NCI-H82 (cell line): ENCODE measurements at places on chromosomes 12 and 14.

DNA sequence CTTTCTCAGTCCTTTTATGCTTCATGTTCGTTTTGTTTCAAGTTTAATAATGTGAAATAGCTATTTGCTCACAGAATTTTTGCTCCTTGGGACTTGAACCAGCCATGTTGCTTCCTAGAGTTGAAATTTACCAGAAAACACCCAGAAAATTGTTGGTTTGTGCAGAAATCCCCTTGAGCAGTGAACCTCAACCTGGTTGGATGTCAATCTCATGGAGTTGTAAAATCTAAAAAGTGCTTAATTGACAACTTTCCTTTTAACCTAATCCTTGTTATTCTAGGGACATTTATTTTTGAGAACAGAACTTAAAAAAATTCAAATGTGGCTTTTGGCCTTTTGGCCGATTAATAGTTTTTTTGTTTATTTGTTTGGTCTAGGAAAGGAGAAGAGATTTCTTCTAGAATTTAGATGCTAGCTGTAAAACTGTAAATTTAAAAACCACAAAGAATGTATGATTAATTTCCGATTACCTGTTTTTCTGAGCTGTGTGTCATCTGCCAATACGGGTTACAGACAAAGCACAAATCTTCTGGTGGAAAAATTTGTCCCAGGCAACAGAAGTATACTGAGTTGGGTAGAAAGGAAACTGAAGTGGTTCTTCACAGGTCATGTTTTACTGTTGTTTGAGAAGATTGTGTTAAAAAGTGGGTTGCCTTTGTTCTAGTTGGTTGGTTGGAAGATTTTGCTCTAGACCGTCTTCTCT lies 154.4 kb downstream of the FUT8 start:
- DNase-seq, result no peak

GRCh38 chr12:118052324-118053070 lies 8.5 kb downstream of the WSB2 start:
- DNase-seq, result no peak

DNA sequence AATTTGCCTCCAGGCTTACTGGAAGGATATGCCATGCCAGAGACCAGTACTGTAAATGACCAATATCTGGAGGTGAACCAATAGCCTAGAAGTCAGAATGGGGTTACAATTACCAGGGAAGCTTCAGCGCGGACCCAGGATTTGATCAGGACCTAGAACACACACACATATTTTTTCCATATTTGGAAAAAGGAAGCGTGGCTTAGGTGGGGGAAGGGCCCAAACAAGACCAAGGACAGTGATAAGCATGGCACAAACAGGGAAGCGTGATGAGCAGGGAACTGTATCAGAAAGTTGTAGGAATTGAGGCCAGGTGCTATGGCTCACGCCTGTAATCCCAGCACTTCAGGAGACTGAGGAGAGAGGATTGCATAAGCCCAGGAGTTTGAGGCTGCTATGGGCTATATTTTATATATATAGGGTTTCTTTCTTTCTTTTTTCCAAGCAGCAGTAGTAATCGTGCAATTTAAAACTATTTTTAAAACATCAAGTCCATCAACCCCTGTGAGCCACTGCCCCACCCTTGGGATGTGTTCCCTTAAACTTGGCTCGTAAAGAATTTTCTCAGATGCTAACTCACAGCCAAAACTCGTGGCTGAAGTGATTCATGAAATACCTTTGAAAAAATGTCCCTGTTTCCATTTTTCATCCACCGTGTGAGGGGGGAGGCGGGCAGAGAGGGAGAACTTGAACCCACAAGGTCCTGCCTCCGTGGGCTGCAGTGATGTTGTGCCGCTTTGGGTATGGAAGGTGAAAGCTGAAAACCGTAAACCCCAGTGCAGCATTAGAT lies 16.7 kb downstream of the HRK start:
- no peak for DNase-seq

DNA sequence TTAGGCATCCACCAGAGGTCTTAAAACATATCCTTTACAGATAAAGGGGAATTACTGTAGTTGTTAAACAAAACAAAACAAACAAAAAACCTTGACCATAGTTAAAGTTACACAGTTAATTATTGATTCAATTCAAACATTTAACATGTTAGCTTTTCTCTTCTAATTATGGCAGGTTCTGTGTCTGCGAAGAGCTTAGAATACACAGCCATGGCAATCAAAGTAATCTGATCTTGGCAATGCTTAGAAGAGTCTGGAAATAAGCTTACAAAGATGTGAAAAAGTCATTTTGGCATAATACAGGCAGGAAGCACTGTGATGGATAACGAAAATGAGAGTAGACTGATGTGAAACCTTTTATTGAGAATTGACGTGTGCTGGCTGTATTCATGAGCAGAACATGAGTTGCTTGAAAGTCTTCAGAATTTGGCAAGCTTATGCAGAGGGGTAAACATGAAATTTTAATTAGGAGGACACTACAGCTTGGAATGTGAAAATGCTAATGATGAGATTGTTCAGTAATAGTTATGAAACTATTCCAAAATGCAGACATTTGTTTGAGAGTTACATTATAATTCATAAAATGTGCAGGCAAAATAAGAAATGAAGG lies 629.6 kb downstream of the FSCB start:
- DNase-seq, result no peak

DNA sequence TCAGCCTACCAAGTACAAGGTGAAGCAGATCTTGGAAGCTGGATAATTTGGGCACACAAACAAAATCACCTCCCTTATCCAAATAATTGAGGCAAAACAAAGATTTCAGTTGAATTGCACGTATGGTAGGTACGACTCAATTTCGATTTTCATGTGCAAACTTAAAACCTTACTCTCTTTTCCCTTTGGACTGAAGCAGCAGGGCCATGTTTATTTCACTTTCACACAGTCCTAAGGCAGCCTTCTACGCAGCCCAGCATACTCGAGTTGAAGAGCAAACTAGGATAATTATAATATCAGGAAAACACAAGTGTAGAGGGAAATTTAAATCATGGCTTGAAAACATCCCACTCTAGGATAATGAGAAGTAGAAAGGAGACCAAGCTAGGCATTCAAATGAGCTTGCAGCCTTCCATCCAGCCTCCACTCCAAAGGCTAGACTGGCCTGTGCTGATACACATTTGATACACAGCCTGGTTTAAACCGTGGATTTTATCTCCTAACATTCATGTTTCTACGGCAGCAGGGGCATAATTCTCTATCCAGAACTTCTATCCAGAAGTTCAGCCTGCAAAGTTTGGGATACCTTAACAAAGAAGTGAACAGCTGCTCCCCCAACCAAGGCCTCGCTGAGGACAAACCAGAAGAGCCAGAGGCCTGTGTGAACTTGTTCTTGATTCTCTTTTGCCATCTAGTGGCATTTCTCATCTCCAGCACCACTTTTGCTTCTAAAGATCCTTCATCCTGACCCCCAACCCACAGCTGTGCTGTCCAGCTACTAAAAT lies 2.4 kb upstream of the RNASE7 start:
- peak; percentile 80 for DNase-seq

- DNase-seq, result no peak
These were observed 170.6 kb upstream of the MDGA2 start for GRCh38 chr14:47846008-47846407.

DNA sequence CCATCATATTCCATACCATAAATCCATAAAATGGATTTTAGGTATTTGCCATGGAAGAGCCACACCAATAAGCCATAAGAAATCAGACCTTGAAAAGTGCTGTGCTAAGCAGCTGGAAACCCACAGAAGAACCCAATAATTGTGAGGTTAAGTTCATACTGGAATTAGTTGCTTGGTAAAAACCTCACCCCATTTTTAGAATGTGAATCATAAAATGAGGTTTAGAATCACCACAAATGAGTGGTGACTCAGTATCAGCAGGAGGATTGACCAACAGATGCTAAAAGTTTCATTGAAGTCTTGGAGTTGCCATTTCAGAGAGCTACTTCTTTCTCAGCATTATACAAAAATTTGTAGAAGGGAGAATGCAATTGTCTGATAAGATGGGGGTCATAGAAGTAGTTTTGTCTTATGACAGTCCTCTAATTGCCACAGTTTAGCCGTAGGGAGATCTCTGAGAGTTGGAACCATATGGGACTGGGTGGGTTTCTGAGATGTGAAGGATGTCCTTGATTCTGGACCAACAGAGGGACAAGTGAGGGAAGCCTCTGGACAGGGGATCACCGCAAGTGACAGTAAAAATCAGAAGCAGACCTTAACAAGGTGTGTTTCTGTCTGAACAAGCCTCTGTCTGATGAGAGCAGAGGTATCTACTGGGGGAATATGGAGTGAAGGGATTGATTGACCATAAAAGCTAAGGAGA lies 1.4 kb upstream of the STON2 start:
- DNase-seq, result no peak

DNA sequence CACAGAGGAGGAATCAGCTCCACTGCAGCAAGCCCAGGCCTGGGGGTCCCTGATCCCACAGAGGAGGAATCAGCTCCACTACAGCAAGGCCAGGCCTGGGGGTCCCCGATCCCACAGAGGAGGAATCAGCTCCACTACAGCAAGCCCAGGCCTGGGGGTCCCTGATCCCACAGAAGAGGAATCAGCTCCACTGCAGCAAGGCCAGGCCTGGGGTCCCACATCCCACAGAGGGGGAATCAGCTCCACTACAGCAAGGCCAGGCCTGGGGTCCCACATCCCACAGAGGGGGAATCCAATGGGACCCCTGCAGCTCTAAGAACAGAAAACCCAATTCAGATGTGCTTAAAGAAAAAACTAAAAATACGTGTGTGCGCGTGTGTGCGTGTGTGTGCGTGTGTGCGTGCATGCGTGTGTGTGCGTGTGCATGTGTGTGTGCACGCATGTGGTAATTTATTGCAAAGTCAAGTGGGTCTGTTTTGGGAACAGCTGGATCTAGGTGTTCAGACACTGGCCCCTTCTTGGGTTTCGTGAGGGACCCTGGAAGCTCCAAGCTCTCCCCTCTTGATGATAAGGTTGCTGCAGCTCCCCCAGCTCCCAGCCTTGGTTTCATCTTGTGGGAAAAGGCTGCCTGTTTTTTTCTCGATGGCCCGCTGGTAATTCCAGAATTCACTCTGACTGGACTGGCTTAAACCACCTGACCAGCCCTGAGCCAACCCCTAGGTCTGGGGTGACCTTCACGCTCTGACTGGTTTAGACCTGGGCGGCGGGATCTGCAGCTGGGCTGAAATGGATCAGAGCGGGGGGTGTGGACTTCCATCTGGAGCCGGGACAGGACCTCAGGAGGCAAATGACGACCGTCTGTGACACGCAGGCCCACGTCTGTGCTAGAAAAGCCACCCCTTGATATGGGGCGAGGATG lies 47.1 kb downstream of the GALNT9 start:
- DNase-seq, result no peak

GRCh38 chr12:47943623-47944340 lies 19.6 kb upstream of the TMEM106C start:
- no peak for DNase-seq

GRCh38 chr12:88237954-88238353 lies 95.8 kb downstream of the TMTC3 start:
- no peak for DNase-seq

- peak; percentile 45 for DNase-seq
These were observed 10.8 kb downstream of the TRPV4 start for GRCh38 chr12:109822416-109822815.

GRCh38 chr12:68609998-68610369 lies 715 bp upstream of the RAP1B start:
- DNase-seq, result peak; percentile 55

- DNase-seq, result no peak
These were observed 56.5 kb downstream of the SUSD6 start for GRCh38 chr14:69667938-69668335.

DNA sequence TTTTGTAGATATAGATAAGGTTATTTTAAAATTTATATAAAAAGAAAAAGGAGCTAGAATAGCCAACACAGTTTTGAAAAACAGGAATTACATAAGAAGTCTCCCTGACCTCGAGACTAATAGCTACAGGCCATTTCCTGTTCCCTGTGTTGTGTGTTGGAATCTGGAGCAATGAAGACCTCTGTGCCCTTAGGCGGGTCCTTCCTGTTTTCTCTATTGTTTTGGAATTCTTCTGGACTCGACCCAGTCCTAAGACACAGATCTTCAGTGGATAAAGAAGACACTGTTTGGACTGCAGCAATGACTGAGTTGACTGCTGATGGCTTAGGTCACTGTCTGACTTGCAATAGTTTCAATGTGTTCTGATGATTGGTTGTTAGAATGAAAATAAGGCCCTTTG lies 26.2 kb downstream of the SNRPF start:
- no peak for DNase-seq

- DNase-seq, result no peak
These were observed 190.5 kb upstream of the GSC start for GRCh38 chr14:94960285-94961001.

- no peak for DNase-seq
These were observed 11.5 kb downstream of the NKX2-1 start for GRCh38 chr14:36508418-36509068.

- DNase-seq, result peak; percentile 45
These were observed 10.3 kb downstream of the GPRC5D start for GRCh38 chr12:12941450-12942350.

- DNase-seq, result no peak
These were observed 192.4 kb downstream of the TMX1 start for GRCh38 chr14:51432302-51432948.

DNA sequence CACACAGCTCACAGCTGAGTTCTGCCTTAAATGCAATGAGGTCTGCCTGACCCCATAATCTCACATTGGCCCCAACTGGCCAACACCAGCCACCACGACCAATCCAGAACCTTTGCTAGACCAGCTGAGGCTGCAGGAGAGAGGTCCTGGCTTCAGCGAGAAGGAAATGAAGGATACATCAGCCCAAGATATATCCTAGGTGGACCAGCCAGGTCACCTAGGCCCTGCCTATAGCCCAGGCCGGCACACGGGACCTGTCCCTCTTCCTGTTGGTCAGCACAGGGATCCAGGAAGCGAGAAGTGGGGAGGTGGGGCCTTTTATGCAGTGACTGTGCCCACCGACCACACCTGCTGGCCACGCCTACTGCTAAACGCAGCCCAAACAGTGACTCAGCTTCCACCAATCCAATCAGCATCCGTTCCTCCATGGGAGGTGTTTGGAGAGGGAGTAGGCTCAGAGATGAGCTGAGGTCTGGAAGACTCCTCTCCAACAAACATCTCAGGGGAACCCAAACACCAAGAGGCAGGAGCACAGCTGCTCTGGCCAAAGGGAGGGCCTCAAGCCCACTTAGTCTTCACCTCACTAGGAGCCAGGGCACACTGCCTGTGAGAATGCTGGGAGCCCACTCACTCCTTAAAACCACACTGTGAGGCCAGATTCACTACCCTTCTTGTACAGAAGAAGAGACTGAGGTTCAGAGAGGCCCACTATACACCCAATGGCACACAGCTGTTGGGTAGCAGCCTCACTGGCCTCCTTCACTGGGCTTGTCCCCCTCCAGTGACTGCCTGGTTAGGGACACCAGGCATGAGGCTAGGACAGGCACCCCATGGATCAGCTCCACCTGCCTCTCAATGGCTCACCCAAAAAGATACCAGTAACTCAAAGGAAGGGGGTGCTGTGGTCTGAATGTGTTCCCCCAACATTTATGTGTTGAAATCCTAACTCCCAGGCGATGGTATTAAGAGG lies 51.3 kb upstream of the PPP2R5C start:
- no peak for DNase-seq

GRCh38 chr12:113846883-113847755 lies 119.0 kb downstream of the RBM19 start:
- DNase-seq, result no peak
